Kasumi-1 (cell line): ENCODE measurements at places on chromosomes 6 and 20.

DNA sequence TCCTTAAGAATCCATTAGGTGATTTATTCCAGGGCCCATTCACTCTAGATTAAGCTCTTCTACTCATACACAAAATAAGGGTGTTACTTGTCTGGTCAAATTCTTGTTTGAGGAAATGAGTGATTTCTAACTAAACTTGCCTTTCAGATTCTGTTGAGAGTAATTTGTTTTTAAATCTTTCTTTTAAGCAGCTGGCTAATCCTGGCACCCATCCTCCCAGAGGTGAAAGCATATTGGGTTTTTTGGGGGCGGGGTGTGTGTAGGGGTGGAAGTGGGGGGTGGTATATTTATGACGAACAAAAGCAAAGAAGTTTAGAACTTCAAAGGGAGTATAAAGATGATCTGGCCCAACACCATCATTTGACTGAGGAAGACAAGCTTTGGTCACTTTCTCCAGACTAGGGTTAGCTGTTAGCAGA is 94.7 kb downstream of the RTN4IP1 start:
- no peak for DNase-seq

GRCh38 chr6:139265512-139266190 is 26.1 kb downstream of the TXLNB start:
- DNase-seq = no peak

DNA sequence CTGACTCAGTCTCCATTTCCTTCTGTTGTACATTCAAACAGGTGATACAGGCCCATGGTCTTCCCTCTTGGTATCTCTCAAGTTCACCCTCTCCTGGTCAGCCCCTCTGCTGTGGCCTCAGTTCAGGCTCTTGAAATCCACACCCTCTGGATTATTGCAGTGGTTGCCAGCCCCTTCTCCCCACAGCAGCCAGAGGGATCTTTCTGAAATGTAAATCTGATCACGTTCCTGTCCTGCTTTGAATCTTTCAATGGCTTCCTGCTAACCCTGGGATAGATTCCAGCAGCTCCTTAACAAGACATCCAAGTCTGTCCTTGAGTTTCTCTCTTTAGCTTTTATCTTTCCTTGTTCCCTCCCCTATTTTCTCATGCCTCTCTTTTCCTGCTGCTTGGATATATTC is 22.2 kb downstream of the CHMP4B start:
- DNase-seq = no peak

GRCh38 chr20:48195121-48195870 is 410.0 kb upstream of the SULF2 start:
- no peak for DNase-seq

DNA sequence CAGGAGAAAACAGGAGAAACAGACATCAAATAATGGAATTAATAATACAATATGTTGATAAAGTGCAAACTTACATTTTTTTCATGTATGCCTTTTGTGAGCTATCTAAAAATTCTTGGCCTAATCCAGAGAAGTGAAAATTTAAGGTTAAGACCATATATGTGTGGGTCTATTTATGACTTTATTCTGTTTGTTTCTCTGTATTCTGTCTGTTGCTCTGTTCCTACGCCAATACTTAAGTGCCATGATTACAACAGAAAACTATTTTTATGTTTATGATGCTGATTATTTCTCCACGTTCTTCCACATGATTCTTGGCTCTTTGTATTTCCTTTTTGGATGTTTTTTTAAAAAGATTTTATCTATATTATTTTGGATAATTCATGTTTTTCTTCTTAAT is 109.6 kb upstream of the MAP3K4 start:
- no peak for DNase-seq

- no peak for DNase-seq
Observed at GRCh38 chr6:130547723-130548122, 181.9 kb downstream of the TMEM200A start.

GRCh38 chr6:28653876-28654275 is 128.2 kb downstream of the GPX5 start:
- no peak for DNase-seq

DNA sequence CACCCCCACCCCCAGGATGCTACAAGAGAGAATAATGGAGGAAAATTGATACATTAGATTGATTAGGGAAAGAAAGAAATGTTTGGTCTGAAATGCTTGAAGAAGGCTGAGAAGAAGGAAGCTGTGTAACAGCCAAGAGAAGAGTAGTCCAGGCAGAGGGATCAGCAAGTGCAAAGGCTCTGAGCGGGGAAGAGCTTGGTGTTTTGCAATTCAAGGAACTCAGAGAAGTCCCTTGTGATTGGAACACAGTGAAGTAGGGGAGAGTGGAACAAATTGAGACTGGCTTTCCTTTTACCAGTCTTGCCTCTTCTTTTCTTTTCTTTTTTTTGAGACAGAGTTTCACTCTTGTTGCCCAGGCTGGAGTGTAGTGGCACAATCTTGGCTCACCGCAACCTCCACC is 76.6 kb upstream of the CHD6 start:
- DNase-seq = no peak

DNA sequence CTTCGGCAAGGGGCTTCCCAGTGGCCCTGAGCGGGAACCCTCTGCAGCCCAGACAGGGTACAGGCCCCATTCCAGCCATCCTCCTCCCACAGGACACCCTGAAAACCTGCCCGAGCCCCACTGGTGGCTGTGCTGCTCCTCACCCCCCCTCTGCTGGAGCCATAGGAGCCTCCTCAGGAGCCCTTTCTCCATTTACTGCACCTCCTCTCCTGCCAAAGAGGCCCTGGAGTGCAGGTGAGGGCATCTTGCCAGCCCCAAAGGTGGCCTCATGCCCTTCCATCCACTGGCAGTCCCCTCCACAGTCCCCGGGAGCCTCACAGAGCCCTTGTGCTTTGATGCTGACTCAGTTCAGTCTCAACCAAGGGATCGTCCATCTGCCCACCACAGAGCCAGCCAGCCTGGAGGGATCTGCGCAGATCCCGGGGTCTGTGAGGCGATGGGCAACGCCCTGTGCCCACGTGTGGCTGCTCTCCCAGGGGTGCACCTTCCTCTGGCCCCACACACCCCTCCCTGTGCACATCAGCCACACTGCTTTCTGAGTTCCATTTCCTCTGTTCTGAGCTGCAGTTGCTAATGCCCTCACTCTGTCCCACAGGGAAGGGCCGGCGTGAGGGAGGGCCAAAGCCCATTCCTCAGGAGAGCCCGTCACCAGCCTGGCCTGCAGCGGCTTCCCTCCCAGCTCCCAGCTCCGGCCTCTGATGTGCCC is 228.5 kb downstream of the DLL1 start:
- no peak for DNase-seq

DNA sequence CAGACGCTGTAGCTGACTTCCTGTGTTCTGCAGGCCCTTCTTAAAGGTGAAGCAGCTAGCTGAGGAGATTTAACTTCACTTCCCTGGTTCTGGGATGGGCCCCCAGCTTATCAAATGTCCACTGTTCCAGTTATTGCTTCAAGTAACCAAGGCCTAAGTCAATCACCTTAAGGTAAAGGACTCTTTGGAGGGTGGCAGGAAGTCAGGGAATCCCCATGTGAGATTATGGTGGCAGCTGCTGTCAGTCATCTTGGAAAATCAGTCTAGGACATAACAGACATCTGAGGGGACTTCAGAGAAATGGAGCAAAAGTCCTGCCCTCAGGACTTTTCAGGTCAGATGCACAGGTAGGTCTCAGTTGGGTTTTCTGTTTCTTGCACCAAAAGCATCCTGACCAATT is 3.8 kb downstream of the ELOVL5 start:
- no peak for DNase-seq
